ENCODE measurements at places on chromosomes 11 and 22.

DNA sequence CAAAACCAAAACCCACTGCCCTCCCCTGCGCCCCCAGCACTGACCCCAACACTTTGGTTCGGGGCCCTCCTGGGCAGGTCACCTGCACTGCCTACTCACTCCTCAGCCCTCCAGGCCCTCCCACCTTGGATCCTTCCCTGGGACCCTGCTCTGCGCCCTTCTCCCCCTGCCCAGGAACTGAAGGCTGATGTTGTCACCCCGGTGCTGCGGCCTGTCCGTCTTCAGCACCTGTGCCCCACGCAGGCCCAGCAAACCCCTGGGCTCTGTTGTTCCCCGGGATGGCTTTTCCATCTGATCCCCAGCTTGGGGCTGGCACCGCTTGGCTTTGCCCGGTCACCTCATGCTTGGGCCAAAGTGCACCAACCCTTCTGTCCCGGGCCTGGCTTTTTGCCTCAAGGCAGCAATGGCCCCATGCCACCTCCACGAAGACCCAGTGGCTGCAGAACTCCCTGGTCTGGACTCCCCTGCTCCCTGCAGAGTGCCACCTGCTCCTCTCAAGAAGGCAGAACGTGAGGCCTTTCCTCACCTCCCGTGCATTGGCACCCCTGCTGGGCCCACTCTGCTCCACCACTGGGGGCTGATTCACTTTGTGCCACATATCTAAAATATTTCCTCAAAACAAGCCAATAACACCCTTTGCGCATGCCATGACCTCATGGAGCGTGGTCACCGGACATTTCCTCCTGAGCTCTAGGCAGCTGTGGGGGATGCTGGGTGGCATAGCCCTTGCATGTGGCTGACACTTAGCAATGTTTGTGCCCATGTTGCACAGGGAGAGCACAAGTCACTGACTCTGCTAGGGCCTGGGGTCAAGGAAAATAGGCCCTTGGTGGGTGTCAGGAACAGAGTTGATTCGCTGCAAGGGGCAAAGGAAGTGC, 8.8 kb downstream of the PPM1F start:
- no peak for DNase-seq

- DNase-seq: peak; percentile 72
Observed at GRCh38 chr11:7442588-7443215, 42.6 kb upstream of the OLFML1 start.

- DNase-seq: no peak
Observed at GRCh38 chr22:26610072-26610958, 7.5 kb downstream of the CRYBB1 start.

- peak; percentile 47 for DNase-seq
Observed at GRCh38 chr11:128814856-128815705, 52.0 kb downstream of the KCNJ1 start.

GRCh38 chr22:29621761-29622526, 18.5 kb downstream of the NF2 start:
- no peak for DNase-seq

- DNase-seq: no peak
Observed at GRCh38 chr11:110075105-110075846, 17.9 kb upstream of the ZC3H12C start.

DNA sequence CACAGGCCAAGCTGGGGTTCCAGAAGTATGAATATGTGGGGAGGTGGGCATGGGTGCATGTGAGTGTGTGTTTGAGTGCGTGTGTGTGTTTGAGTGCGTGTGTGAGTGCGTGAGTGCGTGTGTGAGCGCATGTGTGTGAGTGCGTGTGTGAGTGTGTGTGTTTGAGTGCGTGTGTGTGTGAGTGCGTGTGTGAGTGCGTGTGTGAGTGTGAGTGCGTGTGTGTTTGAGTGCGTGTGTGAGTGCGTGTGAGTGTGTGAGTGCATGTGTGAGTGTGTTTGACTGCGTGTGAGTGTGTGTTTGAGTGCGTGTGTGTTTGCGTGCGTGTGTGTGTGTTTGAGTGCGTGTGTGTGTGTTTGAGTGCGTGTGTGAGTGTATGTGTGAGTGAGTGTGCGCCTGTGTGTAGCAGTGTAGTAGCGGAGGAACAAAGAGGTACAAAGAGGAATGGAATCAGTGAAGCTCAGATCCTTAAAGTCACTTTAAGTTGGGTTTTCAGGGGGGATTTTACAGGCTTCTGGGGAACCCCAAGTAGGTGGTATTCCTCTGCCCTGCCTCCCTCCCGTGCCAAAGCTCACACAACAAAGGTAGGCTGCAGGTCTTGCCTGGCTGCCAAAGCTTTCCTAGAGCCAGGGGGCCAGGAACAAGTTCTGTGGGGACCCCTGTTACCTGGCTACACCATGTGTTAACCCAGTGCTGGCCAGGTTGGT, 137.1 kb downstream of the KIRREL3 start:
- no peak for DNase-seq

DNA sequence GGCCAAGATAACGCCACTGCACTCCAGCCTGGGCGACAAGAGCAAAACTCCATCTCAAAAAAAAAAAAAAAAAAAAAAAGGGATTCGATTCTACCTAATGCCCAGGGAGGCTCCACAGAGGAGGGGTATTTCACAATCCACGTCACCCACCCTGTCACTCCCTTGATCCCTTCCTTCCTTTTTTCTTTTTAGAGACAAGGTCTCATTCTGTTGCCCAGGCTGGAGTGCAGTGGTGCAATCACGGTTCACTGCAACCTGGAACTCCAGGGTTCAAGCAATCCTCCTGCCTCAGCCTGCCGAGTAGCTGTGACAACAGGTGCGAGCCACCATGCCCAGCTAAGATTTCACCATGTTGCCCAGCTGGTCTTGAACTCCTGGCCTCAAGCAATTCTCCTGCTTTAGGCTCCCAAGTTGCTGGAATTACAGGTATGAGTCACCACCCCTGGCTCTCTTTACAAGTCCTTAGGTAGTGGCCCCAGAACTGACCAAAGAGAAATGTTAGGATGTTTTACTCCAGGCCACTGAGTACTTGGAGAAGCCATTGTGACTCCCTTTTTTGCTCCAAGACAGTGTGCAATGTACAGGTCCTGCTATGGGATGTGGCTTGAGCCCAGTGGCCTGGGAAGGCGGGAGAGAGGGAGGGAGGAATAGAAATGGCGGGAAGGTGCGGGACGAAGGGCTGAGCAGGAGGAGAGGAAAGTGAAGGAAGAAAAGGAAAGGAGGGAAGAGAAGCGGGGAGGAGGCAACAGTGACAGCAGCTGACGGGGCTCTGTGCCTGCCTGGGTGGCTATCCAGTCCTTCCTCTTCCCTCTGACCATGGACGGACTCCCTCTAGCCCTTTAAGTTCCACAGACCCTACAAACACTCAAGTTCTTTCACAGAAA, 11.8 kb upstream of the FXYD2 start:
- DNase-seq: no peak

- peak; percentile 15 for DNase-seq
Observed at GRCh38 chr11:9861860-9862725, 198.2 kb downstream of the SWAP70 start.

GRCh38 chr22:31915586-31915985, 28.7 kb upstream of the YWHAH start:
- DNase-seq: no peak

DNA sequence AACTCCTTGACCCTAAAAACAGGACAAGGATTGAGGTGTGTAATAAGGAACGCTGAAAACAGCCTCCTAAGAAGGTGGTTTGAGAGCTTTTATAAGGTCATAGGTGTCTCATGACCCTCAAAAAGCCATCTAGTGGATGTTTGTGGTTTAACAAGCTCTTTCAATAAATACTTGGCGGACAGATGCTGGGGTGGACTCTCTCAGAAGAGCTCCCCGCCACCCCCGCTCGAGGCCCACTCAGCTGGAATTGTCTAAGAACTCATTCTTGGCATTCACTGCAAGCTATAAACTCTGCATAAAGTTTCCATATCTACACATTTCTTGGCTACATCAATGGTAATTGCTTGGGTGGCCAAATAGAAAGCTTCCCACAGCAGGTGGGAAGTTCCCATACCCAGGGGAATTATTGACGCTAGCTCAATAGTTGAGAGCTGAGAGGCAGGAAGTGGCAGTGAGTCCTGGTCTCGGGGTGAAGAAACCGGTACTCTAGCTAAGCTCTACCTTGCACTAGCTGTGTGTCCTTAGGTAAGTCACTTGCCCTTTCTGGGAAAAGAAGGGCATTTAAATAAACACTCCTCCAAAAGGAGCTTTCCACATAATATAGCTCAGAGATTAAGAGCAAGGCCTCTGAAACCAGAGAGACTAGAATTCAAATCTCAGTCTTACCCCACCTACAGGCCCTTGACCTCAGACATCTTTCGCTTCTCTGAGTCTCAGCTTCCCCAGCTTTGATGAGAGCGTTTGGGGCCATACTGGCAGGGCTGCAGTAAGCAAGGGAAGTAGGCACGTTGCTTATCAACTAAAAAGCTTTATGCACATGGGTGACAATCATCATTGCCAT, 6.4 kb downstream of the MS4A15 start:
- DNase-seq: no peak

DNA sequence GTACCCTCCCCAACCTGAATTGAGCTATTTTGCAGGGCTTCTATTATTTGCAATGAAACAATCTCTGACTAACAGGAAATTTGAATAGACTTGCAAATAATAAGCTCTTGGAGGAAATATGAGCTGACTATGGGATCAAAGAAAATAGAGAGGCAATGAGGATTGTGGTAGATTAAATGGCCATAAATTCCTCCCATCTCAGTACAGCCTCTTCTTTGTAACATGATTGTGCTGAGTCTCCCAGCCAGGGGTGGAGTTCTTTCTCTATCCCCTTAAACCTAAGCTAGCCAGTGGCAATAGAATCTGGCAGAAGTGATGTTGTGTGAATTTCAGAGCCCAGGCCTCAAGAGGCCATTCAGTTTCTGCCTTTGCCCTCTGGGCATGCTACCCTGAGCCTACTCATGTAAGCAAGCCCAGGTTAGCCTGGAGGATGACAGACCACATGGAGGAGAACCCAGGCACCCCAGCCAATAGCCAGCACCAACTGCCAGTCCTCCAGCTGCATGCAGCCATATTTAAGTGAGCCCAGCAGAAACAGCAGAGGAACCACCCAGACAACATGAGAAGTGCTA, 86.8 kb upstream of the TP53I11 start:
- no peak for DNase-seq

- DNase-seq: no peak
Observed at GRCh38 chr11:11263238-11264005, 89.6 kb downstream of the CSNK2A3 start.

- no peak for DNase-seq
Observed at GRCh38 chr11:110867951-110868350, 155.7 kb upstream of the ARHGAP20 start.

- DNase-seq: peak; percentile 15
Observed at GRCh38 chr11:88484873-88485621, 147.5 kb upstream of the CTSC start.

DNA sequence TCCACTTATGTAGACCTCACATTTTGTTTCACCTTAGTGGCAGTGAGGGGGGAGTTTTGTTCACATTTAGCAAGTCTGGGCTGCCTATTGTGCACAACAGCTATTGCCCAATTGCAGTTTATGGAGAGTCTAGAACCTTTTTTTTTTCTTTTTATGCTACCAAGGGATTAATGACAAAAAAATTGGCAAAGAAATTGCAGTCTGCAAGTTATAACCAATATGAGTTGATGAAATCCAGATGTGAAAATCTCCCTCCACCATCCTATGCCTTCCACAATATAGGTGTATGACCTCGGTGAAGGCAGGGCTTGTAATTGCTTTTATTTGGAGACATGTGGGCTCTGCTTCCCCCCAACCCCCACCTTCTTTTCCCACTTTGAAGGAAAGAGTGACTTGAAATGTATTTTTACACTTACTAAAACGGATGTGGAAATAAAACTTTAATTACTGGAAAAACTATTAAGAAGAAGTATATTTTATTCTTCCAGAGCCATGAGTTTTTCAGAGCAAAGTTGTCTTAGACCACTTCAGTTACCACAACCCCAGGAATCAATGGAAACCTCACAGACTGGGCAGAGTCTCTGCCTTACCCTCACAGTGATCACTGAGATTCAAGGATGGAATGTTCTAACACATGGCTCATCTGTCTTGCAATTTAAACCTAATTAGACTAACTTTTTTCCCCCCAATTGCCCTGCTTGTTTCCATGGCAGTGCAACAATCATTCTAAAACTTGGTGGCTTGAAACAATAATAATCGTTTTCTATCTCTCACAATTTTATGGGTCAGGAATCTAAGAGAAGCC, 120.8 kb upstream of the SLC5A12 start:
- DNase-seq: no peak

DNA sequence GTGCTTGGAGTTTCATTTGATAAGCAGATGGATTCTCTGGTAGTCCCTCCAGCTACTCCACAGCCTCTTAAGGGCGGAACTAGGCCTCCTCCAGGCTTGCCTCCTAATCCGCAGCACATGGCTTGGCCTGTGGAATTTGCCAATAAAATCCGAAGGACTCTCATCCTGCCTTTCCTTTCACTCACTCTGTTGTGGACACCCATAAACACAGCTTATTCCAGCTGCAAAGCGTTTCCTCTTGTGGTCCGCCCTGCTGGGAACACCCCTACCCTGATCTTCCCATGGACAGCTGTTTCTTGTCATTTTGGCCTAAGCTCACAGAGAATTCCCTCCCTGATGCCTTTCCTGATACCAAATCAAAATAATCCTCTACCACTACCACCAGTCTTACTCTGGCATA, 546.2 kb downstream of the NTM start:
- DNase-seq: no peak

DNA sequence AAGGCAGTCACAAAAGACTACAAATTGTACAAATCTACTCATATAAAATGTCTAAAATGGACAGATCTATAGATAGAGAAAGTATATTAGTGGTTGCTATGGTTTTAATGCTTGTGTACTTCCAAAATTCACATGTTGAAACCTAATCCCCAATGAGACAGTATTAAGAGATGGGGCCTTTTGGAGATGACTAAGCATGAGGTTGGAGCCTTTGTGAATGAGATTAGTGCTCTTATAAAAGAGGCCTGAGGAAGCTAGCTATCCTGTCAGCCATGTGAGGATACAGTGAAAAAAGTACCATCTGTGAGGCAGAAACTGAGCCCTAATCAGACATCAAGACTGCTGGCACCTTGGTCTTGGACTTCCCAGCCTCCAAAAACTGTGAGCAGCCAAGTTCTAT, 82.6 kb downstream of the CYP2R1 start:
- no peak for DNase-seq

- no peak for DNase-seq
Observed at GRCh38 chr11:3939211-3939610, 83.7 kb downstream of the STIM1 start.

- DNase-seq: peak; percentile 54
Observed at GRCh38 chr11:5596607-5597201, at the start of gene TRIM6. Gene TRIM6 (plus strand): TSS chr11:5596637. CDS start chr11:5596898, 261 bp downstream.

- no peak for DNase-seq
Observed at GRCh38 chr11:112132737-112133136, 31.2 kb downstream of the IL18 start.
